ENCODE measurements at places on chromosomes 12 and 14.

DNA sequence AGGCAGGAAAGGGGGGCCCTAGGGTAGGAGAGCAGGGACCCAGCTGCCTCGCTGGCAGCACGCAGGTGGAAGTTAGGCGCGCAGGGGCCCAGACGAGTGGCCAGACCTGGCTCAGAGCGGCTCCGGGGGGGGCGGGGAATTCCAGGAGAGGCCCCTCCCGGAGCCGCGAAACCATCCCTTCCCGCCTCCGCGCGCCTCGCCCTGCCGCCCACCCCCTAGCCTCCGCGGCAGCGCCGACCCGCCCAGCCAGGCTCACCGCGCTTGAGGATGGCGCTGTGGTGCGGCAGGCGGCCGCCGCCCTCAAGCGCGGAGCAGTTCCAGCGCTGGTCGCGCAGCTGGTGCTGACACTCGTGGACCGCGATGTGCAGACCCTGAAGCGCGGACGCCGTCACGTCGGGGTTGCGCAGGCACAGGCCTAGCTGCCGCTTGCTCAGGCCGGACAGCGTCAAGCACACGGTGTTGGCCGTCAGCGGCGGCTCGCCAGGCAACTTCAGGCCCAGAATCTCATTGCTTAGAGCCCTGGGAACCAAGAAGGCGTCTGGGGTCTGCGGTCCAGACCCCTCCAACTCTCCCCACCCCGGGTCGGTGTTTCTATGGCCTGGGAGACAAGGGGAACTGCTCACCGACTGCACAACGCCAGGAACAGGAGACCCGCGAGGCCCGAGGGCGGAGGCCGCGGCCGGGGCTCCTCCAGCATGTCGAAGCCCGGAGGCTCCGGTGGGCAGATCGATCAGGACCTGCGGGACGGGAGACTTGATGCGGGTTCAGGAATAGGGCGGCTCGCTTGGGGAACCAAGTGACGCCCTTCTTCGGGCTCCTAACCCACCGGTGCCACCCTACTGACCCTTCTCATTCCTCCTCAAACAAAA lies 1.5 kb downstream of the WNT10B start:
- no peak for DNase-seq

GRCh38 chr12:109529691-109530640 lies 43.3 kb downstream of the MMAB start:
- no peak for DNase-seq

GRCh38 chr12:110698171-110698902 lies 9.4 kb upstream of the HVCN1 start:
- DNase-seq = peak; percentile 47

- no peak for DNase-seq
Observed at GRCh38 chr12:100593490-100593889, 20.0 kb downstream of the GAS2L3 start.

- no peak for DNase-seq
Observed at GRCh38 chr14:23443881-23444280, 8.4 kb upstream of the MYH7 start.

- DNase-seq = no peak
Observed at GRCh38 chr14:76012354-76012753, 26.8 kb downstream of the IFT43 start.

DNA sequence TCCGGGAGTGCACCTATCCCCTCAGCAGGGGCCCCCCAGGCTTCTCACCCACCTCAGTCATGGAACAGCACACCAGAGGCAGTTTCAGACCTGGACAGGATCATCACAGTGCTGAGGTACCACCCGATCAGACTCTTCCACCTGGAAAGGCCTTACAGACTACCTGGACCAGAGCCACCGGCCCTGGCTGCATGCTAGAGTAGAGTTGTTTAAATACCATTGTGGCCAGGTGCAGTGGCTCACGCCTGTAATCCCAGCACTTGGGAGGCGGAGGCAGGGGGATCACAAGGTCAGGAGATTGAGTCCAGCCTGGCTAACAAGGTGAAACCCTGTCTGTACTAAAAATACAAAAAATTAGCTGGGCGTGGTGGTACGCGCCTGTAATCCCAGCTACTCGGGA lies 61.5 kb downstream of the TSPAN11 start:
- DNase-seq = no peak

- no peak for DNase-seq
Observed at GRCh38 chr12:122187466-122187865, 4.5 kb downstream of the LRRC43 start.

DNA sequence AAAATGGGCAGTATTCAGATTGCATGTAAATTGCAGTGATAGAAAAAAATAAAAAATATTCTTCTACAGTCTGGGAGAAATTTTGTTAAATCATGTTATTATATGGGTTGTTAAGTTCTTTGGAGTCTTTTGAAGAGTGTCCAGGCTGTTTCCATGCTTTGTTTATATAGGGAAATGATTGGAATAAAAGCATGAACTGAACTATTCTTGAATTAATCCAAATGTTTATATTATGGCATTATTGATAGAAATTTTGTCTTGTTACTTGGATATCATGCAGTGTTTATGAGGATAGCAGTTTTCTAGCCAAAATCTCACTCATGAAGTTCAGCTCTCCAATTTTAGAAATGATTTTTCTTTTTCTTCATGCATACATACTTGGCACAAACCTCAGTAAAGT lies 108.2 kb upstream of the NAV3 start:
- no peak for DNase-seq

DNA sequence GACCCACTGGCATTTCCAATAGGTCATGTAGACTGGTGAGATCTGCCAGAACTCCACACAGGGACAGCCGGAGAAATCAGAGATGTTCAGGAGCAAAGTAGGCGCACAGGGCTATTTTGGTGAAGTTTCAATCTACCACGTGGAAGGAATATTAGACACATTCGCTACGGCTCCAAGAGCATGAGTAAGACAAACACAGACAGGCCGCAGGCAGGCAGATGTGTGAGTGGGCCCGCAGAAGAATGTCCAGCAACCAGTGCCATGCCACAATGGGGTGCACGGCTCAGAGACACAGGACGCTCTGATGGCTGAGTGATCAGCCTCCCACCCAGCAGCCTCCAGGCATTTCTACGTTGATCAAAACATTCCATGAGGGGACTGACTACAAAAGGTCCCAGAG lies 10.4 kb downstream of the SLC15A4 start:
- no peak for DNase-seq

GRCh38 chr12:67239061-67239460 lies 30.1 kb upstream of the CAND1 start:
- DNase-seq = no peak

DNA sequence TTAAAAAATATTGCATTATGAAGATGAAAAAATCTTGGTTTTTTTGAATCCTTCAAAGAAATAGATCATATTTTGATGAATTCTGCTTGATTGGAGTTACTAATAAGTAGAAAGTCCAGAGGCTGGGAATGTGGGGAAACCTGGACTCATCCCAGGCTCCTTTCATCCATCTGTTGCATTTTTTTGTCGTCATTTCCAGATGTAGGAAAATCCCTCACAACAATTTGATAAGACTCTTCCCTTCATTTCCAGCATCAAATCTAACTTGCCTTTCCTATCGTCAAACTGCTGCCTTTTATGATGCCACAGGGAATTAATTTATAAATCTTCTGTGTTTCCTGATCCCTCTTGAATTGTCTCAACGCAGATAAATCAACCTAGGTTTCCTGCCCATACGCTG lies 211.6 kb downstream of the FBXL14 start:
- no peak for DNase-seq

DNA sequence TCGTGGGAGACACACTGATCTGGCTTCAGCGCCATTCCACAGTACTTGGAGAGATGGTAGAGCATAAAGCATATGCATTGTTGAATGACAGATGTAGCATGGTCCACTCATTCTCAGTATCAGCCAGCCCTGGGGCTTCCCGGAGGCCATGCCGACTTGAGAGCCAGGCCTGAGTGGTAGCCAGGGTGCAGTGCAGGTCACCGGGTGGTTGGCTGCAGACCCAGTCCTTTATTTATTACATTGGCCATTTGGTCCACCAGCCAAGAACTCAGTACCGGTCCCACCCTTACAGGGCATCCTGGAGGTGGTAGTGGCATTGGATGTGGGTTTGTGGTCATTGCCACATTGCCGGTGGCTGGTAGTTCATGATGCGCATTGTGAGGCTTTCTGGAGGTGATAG lies 121.6 kb upstream of the RTL1 start:
- DNase-seq = no peak

- no peak for DNase-seq
Observed at GRCh38 chr14:70716958-70717357, 75.2 kb downstream of the TTC9 start.
